ENCODE measurements at places on chromosomes 2 and 18.

- DNase-seq = no peak
Measured at GRCh38 chr2:47029737-47030524, 114.3 kb upstream of the MCFD2 start.

GRCh38 chr2:151459358-151459757 lies 49.7 kb downstream of the RIF1 start:
- DNase-seq = no peak

GRCh38 chr2:13996527-13996926 lies 636.0 kb upstream of the LRATD1 start:
- DNase-seq = no peak

GRCh38 chr2:72788756-72789155 lies 37.1 kb downstream of the EXOC6B start:
- peak; percentile 36 for DNase-seq

DNA sequence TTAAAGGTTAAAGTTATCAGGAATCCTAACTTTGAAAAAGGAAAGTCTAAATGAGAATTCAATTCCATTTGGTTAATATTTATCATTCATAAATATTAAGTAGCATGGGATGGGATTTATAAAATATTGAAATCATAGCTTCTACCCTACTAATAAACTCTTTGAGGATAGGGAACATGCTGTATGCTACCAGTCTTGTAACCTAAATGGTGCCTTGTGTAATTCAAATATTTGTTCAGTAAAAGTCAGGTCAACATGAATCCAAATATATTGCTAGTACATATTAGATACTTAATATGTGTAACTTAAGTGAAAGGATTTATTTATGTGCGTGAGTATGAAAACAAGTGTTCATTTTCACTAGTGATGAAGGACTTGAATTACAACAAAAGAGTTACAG lies 94.1 kb downstream of the CAMKMT start:
- no peak for DNase-seq

- no peak for DNase-seq
Measured at GRCh38 chr2:217812170-217812569, 190.6 kb downstream of the TNS1 start.

GRCh38 chr2:33383855-33384598 lies 92.4 kb upstream of the RASGRP3 start:
- DNase-seq = no peak

DNA sequence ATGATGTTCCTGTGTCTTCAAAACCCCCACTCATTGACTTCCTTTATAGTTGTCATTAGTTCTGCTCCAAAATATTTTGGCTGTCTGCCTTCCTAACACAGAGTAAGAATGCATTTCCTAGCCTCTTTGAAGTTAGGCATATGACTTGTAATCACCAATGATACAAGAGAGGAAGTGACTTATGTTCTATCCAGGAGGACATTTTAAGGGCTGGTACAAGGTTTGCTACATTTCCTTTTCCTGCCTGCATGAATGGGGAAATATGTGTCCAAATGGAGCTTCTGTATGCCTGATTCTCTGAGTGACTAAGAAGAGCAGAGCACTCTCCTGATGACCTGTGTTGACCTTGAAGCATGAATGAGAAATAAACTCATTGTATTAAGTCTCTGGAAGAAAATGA lies 115.1 kb downstream of the PLCL1 start:
- no peak for DNase-seq

DNA sequence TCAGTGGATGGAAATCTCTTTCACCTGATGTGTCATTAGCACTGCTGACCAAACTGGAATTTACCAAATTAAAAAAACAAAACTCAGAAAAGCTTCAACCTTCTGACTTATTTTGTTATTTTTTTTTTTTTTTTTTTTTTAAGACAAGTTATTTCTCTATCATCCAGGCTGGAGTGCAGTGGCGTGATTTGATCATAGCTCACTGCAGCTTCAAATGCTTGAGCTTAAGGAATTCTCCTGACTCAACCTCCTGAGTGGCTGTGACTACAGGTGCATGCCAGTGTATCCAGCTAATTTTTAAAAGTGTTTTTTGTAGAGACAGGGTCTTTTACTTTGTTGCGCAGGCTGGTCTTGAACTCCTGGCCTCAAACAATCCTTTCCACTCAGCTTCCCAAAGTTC lies 155.6 kb downstream of the LRRTM1 start:
- no peak for DNase-seq

GRCh38 chr18:2883076-2883735 lies 36.4 kb downstream of the EMILIN2 start:
- no peak for DNase-seq

GRCh38 chr2:85269959-85270358 lies 57.8 kb downstream of the TGOLN2 start:
- no peak for DNase-seq

GRCh38 chr2:237262838-237263771 lies 150.9 kb downstream of the COL6A3 start:
- DNase-seq = peak; percentile 82

GRCh38 chr2:178238750-178239149 lies 44.4 kb downstream of the OSBPL6 start:
- no peak for DNase-seq

- no peak for DNase-seq
Measured at GRCh38 chr18:48161911-48162698, 231.6 kb upstream of the SMAD2 start.

DNA sequence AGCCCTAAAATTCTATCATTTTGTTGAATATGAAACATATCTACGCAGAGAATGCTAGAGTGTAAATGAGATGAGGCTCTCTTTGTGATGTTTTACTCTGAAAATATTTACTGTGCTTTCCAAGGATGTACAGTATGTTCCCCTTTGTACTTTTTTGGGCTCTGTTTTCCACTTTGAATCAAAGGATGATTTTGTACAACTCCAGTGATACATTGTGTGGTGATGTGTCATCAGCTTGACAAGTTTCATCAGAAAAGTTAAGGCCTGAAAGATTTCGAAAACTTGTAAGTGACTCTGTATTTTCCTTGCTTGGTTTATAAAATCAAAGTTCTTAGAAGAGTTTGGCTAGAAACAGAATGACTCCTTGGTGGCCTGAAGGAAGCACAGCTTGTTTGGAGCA lies 206.3 kb downstream of the LTBP1 start:
- no peak for DNase-seq

GRCh38 chr2:226446406-226447001 lies 353.1 kb downstream of the IRS1 start:
- peak; percentile 45 for DNase-seq

- no peak for DNase-seq
Measured at GRCh38 chr2:714005-714741, 37.0 kb upstream of the TMEM18 start.

DNA sequence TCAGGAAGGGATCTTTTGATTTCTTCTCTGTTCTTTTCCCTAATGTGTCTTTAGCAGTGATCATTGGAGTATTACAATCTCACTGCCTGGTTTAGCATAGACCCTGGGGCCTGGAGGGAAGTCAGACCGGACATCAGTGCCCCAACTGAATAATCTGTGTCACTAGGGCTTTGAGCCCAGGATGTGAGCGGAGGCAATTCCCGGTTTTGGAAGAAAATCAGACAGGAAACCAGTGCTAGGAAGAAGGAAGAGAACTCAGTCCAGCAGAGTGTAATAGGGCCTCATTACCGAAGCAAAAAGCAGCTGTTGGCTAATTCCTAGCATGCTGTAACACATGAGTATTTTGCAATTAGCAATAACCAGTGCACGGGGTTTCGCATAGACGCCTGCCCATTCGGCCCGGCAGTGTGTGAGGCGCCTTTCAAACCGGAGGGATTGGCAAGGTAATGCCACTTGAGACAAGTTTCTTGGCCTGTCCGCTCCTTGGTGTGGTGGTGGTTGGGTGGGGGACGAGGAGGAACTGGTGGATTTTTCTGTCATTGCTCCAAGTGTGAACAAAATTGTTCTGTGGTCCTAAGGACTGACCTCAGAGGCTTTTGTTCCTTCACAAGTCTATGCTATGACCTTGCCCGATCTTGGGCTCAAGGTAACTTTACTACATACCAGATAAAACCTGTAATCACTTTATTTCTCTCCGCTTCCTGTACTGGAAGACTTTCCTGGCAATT lies 2.8 kb downstream of the FOSL2 start:
- no peak for DNase-seq

Measured in BJ (cell line).